Activated CD4-positive, alpha-beta T cell treated with anti-CD3 and anti-CD28 coated beads for 36 hours (primary cell): ENCODE measurements at places on chromosomes 5 and 9. TPM values are rescaled to one million over a fixed set of nuclear protein-coding genes. Genes with fewer than 3 reads are reported as not detected.
A peak's percentile ranks its signal among the peaks of the same experiment; 100 is the strongest.

DNA sequence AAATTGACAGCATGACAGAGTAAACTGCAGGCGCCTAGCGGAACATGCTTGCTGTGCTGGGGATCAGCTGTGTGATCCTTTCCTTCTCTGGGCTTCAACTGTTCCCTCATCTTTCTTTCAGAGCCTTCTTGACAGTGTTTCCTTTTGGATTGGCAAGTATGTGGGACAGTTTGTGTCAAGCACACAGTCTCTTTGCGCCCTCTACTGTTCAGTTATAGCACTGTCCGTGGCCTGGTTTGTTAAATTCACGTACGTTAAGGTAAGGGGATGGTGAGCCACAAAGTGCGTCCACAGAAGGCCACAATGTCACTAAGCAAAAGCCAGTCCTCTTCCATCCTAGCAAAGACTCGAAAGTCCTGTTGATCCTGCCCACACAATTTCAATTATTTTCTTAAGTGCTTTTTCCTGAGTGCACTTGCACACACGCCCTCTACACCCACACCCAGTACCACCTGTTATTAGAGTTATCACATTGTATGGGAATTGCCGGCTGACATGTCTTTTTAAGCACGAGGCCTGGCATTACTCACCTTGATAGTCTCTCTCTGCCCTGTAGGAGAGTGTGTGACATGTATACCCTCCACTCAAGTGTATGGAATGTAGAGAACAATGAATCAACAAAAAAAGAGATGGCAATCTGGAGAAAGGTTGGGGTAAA, 22.5 kb upstream of the PTPN3 start:
- no peak overlapping the region for H3K27ac ChIP-seq
- DNase-seq = peak; percentile 70
- no peak overlapping the region for H3K4me3 ChIP-seq
- no peaks in the 10 kb centered on the region for H3K36me3 ChIP-seq

DNA sequence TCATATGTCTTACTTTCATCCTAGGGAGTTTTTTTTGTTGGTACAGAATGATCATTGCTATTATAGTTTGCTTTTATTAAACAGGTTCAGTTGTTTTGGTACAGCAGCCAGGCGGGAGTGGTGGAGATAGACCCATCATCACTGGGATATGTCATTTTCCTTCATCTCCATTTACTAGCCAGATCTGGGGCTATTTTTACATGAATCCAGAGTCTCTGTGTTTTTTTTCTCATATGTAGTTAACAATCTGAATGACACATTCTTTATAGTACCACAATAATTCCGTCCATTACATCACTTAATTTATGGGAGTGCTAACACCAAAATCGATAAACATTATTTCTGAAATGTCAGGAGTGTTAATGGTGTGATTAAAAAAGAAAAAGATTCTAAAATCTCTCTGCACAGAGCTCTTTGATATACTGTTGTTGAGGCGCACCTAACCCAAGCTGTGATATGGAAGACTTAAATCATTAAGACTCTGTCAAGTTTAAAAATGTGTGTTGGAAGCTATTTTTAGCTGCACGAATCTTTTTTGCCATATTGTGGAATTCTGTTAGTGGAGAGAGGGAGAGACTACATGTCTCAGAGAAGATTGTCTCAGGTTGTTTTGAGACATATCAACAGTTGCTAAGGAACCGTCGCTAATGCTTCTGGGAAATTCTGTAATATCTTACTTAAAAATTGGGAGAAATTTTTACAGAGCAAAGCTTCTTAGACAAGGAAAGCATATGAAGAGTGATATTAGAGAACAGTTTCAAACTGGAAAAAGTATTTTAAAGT, 59.6 kb downstream of the RPS23 start:
- H3K36me3 ChIP-seq = no peaks in the 10 kb centered on the region
- no peak overlapping the region for H3K4me3 ChIP-seq
- no peak overlapping the region for H3K27ac ChIP-seq
- no peaks in the 10 kb centered on the region for H3K4me1 ChIP-seq

DNA sequence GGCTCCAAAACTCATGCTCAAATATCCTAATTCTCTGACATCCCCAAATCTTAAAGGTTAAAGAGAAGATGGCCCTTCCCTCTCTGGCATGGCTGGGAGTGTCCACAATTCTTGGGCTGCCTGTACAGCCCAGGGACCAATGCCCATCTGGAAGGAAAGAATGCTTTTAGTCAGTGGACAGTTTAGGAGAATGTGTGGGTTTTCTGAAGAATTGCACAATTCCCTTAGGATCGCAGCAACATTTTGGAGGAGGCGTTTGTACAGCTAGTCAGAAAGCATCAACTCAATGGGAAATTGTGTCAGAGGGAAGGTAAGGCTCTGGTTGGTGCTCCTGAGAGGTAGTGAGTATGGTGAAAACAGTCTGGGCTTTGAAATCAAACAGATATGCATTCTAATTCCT, 15.0 kb downstream of the FAM193B start:
- H3K27ac ChIP-seq = no peak overlapping the region
- no peak for DNase-seq
- H3K27me3 ChIP-seq = no peaks in the 10 kb centered on the region
- peaks cover 12% of the 10 kb centered on the region for H3K36me3 ChIP-seq
- peaks cover 4% of the 10 kb centered on the region for H3K4me1 ChIP-seq
- H3K4me3 ChIP-seq = no peak overlapping the region

- H3K4me1 ChIP-seq = no peaks in the 10 kb centered on the region
- H3K4me3 ChIP-seq = no peak overlapping the region
- H3K27me3 ChIP-seq = no peaks in the 10 kb centered on the region
- no peak overlapping the region for H3K27ac ChIP-seq
- no peak for DNase-seq
Observed at GRCh38 chr9:107569174-107569573, 79.6 kb upstream of the KLF4 start.

GRCh38 chr9:93896093-93896492, 59.1 kb downstream of the BARX1 start:
- peaks cover 18% of the 10 kb centered on the region for H3K4me1 ChIP-seq
- no peak overlapping the region for H3K27ac ChIP-seq
- peaks cover 2% of the 10 kb centered on the region for H3K36me3 ChIP-seq
- no peaks in the 10 kb centered on the region for H3K27me3 ChIP-seq

DNA sequence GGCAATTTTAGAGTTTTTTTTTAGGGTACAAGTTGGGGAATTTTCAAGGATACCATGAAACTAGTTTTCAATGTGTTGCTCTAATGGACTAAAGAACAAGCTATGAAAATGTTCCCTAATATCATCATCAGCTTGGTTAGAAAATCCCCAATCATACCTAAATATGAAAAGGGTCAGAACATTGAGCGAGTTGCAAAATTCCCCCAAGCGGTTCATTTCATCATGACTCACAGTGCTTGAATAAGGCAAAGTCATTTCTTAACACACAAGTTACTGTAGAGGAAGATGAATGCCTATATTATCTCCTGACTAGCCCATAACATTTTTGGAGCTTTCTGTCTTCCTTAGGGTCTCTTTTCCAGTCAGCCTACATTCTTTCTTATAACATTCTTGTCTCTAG, 62.7 kb downstream of the ST8SIA4 start:
- H3K27ac ChIP-seq = peak overlapping the region; percentile 87
- peak; percentile 55 for DNase-seq
- peaks cover 71% of the 10 kb centered on the region for H3K4me1 ChIP-seq
- peaks cover 42% of the 10 kb centered on the region for H3K36me3 ChIP-seq
- no peaks in the 10 kb centered on the region for H3K27me3 ChIP-seq
- H3K4me3 ChIP-seq = peak overlapping the region; percentile 33

DNA sequence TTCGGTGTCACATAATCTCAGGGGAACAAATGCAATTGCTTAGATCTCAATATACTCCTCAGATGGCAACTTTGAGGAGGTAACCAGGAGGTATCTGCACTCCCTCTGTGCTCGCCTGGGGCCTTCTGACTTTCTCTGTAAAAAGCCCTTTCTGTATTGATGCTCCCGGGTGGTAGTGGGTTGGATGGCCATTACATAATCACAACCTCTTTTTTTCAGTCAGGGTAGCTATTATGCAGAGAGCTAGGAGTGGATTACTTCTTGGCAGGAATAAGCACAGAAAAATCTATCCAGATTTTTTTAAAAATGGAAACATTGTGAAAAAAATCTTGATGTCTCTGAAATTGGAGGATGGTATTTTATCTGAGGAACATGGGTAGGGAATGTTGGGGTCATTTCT, 116.6 kb downstream of the SH3GL2 start:
- H3K27me3 ChIP-seq = no peaks in the 10 kb centered on the region
- H3K27ac ChIP-seq = no peak overlapping the region
- no peaks in the 10 kb centered on the region for H3K36me3 ChIP-seq

- no peak for DNase-seq
- peaks cover 8% of the 10 kb centered on the region for H3K4me1 ChIP-seq
- no peak overlapping the region for H3K4me3 ChIP-seq
- peaks cover 25% of the 10 kb centered on the region for H3K27me3 ChIP-seq
- H3K27ac ChIP-seq = no peak overlapping the region
Observed at GRCh38 chr9:127280880-127281660, 16.5 kb downstream of the GARNL3 start.

- peaks cover 10% of the 10 kb centered on the region for H3K27me3 ChIP-seq
- peak; percentile 30 for DNase-seq
- no peak overlapping the region for H3K27ac ChIP-seq
Observed at GRCh38 chr9:1460143-1460769, 410.1 kb downstream of the DMRT2 start.

DNA sequence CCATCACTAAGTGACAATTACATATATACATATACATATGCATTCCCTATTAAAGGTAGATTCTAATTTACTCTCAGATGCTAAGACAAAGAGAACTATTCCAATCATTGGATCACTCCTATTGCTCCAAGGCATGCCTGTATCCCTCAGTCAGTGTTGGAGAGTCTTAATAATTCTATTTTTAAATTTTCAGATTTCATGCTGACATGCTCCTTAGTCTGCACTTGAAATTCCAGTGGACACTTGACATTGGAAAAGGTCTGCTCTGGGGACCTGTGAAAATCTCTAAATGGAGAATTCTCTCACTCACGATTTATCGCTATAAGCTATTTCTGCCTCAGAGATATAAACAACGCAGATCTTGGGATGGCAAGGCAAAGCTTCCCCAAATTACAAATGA, 3.9 kb upstream of the FUBP3 start:
- no peak overlapping the region for H3K4me3 ChIP-seq
- H3K36me3 ChIP-seq = no peaks in the 10 kb centered on the region
- DNase-seq = no peak
- H3K27me3 ChIP-seq = no peaks in the 10 kb centered on the region

DNA sequence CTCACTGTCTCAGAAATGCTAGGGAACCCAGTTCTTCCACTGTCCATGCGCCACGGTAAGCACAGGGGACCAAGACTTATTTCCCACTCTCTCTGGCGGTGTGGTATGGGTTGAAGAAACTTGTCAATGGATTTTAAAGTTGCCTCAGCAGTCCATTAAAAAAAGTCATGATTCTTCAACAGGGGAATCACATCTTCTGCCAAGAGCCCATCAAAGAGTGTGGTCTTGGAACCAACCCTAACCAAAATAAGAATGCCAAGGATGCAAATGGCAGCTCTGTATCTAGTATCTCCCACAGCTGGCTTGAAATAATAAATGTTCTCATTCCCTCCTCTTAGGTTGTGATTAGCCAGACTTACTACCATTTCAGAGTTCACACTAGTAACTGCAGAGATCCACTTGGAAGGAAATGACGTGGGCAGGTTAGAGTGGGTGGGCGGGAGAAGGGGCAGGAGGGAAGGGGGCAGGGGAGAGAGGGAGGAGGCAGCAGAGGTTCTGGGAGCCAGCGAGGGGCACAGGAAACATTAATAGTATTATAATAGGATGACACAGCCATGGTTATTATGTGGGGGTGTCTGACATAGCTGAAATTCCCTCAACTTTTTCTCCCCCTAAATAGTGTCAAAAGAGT, 17.6 kb downstream of the PTCH1 start:
- DNase-seq = no peak
- no peak overlapping the region for H3K4me3 ChIP-seq
- H3K27ac ChIP-seq = no peak overlapping the region

- H3K4me1 ChIP-seq = no peaks in the 10 kb centered on the region
- H3K27ac ChIP-seq = no peak overlapping the region
- no peaks in the 10 kb centered on the region for H3K36me3 ChIP-seq
- no peak for DNase-seq
- H3K4me3 ChIP-seq = no peak overlapping the region
Observed at GRCh38 chr9:135544981-135545635, 818 bp upstream of the OBP2A start.

DNA sequence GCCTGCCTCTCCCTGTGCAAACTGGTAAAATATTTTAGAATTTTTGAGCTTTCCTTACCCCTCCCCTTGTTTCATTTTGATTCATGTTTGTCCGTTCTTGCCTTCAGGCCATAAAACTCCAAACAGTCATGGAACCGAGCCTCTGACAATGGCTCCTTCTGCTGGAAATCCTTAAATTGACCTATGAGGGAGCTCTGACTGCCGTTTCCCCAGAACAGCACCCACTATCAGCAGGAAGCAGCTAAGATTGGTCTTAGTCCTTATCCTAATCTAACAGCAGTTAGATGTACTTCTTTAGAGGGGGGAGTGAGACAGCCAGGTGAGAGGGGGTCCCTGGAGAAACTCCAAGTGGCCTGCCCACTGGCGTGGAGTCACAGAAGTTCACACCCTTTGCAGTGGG, 106.7 kb downstream of the FAM174A start:
- H3K4me1 ChIP-seq = no peaks in the 10 kb centered on the region
- no peak overlapping the region for H3K27ac ChIP-seq
- no peak overlapping the region for H3K4me3 ChIP-seq
- no peak for DNase-seq

DNA sequence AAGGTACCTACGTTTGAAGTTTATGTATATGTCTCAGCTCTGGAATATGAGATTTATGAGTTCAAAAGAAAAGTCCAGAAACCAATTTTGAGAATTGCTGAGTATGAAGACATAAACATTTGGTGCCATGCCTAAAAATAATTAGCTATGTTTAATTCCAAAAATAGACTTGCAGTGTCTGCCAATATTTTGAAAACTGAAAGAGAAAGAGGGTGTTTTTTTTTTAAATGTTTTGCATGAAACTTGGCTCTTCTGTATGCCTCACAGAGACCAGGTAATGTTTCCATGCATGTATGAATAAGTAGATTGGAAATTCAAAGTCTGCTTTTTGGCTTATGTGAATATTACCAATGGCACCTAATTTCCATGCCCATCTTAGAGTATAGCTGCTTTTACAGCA, 634.4 kb upstream of the C9orf72 start:
- H3K36me3 ChIP-seq = no peaks in the 10 kb centered on the region
- DNase-seq = no peak
- H3K4me1 ChIP-seq = no peaks in the 10 kb centered on the region

- no peak overlapping the region for H3K27ac ChIP-seq
- H3K36me3 ChIP-seq = no peaks in the 10 kb centered on the region
- H3K4me1 ChIP-seq = no peaks in the 10 kb centered on the region
- no peak for DNase-seq
- no peak overlapping the region for H3K4me3 ChIP-seq
- H3K27me3 ChIP-seq = no peaks in the 10 kb centered on the region
Observed at GRCh38 chr9:68872026-68872501, 141.8 kb downstream of the PRKACG start.

DMRTA1 gene
- total RNA-seq = not detected

FRRS1L gene
- not detected for total RNA-seq

CDKN2B gene
- total RNA-seq = not detected

CXCL14 gene
- total RNA-seq = not detected

GRIN1 gene
- total RNA-seq = 0.14 TPM
